ENCODE measurements at places on chromosomes 12 and 14.

DNA sequence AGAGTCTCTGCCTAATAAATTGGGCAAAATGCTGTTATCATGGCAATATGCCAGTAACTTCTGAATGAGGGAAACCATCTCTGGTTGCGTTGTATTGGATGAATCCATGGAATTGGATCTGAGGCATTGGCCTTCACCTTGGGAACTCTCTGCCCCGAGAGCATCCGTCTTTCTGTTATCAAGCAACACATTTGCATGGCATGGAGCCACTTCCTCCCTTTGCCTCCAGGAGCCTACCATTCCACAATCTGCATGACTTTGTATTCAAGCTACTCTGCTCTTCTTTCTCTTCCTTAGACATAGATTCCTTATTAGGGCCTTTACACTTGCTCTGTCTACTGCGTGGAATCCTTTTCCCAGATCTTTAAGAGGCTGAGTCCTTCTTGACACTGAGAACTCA is 57.2 kb downstream of the RIC8B start:
- no peak for DNase-seq

- no peak for DNase-seq
Observed at GRCh38 chr14:101182476-101182875, 279.0 kb upstream of the RTL1 start.

DNA sequence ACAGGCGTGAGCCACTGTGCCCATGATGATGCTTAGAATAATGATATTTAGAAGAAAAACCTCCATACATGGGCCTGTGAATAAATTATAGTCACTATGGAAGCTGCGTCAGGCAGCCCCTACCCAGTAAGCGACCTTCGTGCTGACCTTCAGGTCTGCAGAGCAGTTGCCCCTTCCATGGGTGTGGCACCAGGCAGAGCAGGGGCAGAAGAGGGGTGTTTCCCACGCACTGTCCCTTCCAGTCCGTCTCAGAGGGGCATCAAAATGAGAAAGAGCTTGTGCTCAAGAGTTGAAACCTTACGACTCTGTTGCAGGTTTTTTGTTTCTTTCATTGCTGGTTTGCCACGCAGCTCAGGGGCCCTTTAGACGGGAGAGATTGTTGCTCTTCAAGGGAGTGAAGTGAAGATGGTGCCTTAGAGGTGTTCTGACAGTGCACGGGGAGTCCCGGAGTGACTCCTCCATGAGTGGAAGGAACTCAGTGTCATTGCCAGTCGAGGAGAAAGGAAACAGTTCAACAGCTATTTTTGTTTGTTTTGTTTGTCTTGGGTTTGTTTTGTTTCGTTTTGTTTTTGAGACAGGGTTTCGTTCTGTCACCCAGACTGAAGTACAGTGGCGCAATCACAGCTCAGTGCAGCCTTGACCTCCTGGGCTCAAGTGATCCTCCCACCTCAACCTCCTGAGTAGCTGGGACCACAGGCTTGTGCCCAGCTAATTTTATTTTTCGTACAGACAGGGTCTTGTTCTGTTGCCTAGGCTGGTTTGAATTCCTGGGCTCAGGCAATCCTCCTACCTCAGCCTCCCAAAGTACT is 13.9 kb downstream of the CKB start:
- no peak for DNase-seq

DNA sequence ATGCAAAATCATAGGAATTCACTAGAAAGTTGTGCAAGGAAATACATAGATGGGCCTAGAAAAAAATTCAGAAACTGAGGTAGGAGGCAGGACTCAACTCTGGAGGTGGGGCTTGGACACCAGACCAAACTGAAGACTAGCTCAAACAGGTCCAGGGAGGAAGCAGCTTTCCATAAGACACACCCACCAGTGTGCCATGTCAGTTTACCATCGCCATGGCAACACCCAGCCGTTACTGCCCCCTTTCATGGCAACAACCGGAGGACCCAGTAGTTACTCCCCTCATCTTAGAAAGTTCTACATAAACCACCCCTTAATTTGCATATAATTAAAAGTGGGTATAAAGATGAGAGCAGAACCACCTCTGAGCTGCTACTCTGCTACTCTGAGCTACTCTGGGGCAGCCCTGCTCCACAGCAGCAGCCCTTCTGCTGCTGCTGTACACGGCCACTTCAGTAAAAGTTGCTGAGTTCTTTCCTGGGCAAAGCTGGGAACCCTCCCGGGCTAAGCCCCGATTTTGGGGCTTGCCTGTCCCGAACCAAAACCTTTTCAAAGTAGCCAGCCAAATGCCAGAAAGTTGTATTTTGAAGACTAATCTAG is 30.8 kb upstream of the NINJ2 start:
- DNase-seq, result no peak

- no peak for DNase-seq
Observed at GRCh38 chr14:35760143-35760542, 49.0 kb downstream of the RALGAPA1 start.

- DNase-seq, result no peak
Observed at GRCh38 chr12:85759091-85759490, 77.1 kb downstream of the RASSF9 start.

DNA sequence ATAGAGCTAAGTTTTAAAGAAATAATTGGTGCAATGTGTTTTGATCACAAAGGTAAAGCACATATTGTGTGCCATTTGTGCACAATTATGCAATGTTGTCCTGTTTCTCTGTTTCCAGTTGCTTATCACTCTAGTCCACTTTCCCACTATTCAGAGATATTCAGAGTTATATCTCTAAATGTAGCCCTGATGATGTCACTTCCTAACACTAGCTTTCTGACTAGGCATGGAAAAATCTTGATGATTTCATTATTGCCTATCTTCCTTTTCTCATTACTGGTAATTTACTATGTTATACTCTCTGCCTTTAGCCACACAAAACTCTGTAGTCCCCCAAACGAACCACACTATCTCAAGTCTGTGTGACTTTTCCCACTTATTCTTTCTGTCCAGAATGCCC is 221.2 kb downstream of the TRHDE start:
- no peak for DNase-seq

Measured in effector memory CD4-positive, alpha-beta T cell (primary cell).